ENCODE measurements at places on chromosomes 3 and 15. TPM values are rescaled to one million over a fixed set of nuclear protein-coding genes. Genes with fewer than 3 reads are reported as not detected.

DUOXA2 gene
- total RNA-seq = 13.6 TPM

IL17RE gene
- 7.5 TPM for total RNA-seq

CACNA2D3 gene
- total RNA-seq = 6.7 TPM

DAZL gene
- total RNA-seq = not detected

OR4F6 gene
- not detected for total RNA-seq

OIP5 gene
- 2.9 TPM for total RNA-seq

RETNLB gene
- not detected for total RNA-seq

CELF6 gene
- total RNA-seq = 0.82 TPM

CPNE9 gene
- not detected for total RNA-seq
